ENCODE measurements at places on chromosomes 11 and 22.

DNA sequence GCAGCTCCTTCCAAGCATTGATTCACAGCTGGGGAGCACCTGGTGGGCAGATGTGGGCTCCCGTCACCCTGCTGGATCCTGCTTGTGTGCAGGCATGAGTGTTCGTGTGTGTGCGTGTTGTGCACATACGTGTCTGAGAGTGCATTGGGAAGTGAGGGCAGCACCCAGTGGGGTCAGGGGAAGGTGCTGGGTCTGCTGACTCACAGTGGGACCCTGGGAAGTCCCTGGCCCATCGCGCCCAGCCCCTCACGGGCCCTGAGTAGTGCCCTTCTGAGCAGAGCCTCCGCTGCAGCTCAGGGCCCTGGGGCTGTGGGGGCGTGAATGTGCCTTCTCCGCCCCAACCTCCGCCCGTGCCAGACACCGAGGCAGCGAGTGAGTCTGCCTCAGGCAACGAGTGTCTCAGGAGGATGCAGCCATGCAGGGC is 36.8 kb downstream of the WNT11 start:
- DNase-seq: no peak

GRCh38 chr22:29165321-29166060 is 40.2 kb upstream of the EMID1 start:
- no peak for DNase-seq

DNA sequence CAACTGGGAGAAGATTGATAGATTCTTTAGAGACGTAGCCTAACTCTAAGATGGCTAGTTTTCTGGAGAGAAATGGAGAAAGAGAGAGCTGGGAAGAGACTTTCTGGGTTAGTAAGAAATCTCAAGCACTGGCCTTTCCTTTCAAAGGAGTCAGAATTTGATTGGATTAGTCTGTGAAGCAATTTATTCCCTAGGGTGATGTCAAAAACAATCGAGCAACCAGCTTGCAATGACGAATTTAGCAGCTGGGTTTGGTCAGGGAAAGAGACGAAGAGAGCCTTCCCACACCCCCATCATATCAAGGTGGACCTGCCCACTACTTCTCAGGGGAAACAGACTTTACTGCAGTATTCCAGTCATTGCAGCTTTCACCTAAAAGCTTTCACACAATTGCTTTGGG is 10.8 kb downstream of the KRTAP5-6 start:
- DNase-seq: no peak

DNA sequence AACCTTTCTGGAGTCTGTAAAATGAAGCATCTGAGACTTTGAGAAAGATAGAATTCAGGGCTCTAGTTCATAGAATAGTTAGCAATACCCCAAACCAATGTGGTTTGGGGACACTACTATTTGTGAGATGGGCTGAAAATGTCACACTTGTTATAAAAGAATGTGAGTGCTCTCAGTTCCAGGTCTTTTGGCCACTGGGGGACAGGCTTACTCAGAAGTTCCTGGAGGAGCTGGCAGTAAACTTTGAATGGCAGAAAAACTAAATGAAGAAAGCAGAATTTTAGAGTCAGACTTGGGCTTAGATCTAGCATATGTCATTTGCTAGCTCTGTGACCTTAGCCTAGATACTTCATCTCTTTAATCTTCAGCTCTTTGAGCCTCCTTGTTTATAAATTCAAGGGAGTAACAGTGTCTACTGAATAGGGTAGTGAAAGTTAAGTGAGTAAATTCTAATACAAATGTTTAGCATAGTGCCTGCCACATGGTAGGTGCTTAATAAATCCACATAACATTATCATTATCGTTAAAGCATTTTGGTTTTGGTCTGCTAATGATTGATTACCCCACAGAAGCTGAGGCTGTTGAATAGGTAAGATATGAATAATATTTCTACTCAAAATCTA is 3.7 kb downstream of the LYVE1 start:
- DNase-seq: no peak

DNA sequence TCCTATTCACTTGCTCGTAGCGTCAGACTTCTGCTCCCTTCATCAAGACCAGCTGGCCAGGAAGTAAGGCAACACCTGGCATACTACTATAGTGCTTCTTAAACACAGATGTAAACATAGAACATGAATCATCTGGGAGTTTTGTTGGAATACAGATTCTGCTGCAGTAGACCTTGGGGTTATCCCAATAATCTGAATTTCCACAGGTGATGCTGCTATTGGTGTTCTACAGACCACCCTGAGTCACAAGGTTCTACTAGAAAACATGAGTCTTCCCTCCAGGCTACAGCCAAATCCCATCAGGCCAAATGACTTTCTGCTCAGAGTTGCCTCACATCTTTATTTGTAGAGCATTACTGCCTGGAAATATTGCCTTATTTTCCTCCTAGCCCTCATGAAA is 175.2 kb downstream of the NELL1 start:
- DNase-seq: no peak

GRCh38 chr22:37145180-37146050 is 4.3 kb downstream of the IL2RB start:
- no peak for DNase-seq

DNA sequence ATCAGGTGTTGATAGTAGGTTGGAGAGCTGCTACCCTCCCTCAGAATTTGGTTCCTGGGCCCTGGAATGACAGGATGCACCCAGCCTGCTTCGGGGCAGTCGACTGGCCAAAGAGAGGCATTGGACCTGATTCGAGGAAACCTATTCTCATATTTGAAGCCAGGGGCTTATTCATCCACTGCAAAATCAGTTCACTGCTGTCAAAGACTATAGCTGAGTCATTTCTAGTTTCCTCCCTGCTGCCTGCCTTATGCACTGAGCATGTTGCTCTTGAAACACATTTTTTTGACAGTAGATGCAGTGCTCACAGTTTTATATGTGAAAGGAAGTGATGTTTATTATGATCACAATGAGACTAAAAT is 565.4 kb downstream of the ETS1 start:
- no peak for DNase-seq

GRCh38 chr11:113104691-113105251 is 143.6 kb downstream of the NCAM1 start:
- no peak for DNase-seq

- no peak for DNase-seq
Measured at GRCh38 chr11:59678118-59678812, 9.4 kb upstream of the PATL1 start.

DNA sequence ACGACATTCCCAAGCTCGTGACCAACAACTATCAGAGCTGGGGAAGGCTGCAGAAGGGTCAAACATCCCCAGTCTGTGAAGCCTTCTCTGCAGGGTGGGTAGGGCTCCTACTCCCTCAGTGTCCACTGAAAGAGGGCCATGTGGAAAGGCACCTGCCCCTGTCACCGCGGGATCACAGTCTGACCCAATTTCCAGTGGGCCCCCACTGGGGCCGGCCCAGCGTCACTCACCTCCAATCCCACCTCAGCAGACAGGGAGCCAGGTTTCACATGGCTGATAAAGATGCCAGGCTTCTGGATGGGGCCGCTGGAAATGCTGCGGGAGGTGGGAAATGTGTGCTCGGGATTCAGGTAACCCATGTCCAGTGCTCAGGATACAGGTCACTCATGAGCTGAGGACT is 20.0 kb downstream of the USH1C start:
- no peak for DNase-seq

- no peak for DNase-seq
Measured at GRCh38 chr11:73389134-73389525, 12.9 kb downstream of the RELT start.

DNA sequence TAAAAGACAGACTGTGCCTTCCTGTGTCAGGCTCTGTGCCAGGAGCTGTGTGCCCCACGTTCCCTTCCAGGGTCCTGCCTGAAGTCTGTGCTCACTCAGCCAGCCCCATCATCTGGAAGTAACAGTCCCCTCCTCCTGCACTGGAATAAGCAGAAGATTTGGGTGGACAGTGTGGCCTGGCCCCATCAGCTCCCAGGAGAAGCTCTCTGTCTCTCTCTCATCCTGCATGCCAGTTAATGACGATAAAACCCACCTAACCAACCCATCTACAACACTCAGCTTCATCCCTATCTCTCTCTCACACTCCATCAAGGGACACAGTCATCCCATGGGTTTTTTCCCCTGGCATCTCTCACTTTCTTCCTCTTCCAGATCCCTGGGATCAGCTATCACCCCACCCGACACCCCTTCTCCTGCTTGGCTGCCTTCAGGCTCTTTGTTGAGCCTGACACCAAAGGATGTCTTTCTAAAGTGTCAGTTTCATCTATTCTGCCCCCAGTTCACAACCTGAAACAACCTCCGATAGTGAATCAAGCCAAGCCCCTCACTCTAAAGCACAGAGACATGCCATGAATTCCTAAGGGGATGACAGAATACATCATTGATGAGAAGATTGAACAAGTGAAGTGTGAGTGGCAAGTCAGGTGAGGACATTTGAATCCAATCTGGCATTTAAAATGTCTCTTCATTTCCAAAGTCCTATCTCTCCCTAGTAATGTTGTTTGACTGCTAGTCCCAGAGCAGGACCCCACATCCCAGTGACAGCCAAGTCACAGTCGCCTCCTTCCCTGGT is 91.4 kb upstream of the TOP3B start:
- no peak for DNase-seq

- peak; percentile 43 for DNase-seq
Measured at GRCh38 chr11:119338318-119338890, 2.3 kb downstream of the C1QTNF5 start.

GRCh38 chr11:11672789-11673188 is 51.0 kb upstream of the GALNT18 start:
- DNase-seq: no peak
